ENCODE measurements at places on chromosomes 7 and 10. TPM values are rescaled to one million over a fixed set of nuclear protein-coding genes. Genes with fewer than 3 reads are reported as not detected.

DNA sequence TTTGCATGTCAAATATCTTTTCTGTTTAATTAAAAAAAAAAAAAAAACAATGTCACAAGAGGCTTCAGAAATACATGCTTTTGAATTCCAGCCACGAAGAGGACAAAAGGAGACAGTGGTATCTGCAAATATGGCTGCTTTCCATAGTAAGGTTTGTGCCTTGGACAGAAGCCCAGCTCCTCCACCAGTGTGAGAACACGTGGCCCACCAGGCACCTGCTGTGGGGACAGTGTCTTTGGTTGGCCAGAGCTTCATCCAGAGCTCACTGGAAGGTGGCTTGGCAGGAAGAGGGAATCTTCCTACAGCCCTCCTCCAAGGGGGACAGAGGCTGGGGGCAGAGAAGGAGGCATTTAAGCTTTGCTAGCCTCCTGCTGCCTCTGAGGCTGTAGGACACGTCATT, 144.6 kb downstream of the GLCCI1 start:
- DNase-seq = no peak

BEND7 gene
- polyA plus RNA-seq = 7.7 TPM

DNA sequence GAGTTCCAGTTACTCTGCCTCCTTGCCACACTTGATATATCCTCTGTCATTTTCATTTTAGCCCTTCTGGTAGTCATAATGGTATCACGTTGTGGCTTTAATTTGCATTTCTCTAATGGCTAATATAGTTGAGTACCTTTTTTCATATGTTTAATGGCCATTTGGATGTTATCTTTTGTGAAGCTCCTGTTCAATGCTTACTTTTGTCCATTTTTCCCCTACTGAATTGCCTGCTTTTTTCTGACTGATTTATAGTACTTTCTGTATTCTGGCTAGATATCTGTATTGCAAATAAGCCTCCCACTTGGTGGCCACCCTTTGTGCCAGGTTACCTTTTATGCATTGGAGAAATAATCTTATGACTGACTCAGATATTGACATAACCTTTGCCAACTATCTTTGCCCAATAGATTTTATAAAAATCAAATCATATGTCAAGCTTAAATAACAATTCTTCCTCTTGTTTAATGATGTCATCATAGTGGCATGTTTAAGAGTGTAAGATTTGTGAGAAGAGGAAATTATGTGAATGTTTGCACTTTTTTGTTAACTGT, 50.6 kb downstream of the PRPF18 start:
- DNase-seq = no peak

BAIAP2L1 gene
- 30.3 TPM for polyA plus RNA-seq

- DNase-seq = no peak
These were observed 47.4 kb downstream of the NRAP start for GRCh38 chr10:113616244-113617074.

OR13A1 gene
- 0.06 TPM for polyA plus RNA-seq

- no peak for DNase-seq
These were observed 572.4 kb downstream of the PHTF2 start for GRCh38 chr7:78370936-78371335.

DNA sequence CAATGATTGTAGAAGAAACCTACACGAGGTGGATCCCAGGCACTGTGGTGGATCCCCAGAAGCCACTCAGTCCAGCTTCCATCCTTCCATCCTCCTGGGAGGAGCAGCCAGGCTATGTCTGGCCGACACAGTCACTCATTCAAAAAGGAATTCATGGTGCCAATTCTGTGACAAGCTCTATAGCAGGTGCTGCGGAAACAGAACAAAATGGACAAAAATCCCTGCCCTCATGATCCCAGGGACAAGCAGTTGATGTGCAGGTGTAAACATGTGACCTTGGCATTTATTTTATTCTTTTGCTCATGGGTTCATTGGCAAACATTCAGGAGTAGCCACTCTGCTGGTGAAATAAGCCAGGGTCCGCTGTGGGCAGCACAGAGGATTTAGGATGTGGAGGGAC, 49.2 kb upstream of the FGFR2 start:
- DNase-seq = no peak

DNA sequence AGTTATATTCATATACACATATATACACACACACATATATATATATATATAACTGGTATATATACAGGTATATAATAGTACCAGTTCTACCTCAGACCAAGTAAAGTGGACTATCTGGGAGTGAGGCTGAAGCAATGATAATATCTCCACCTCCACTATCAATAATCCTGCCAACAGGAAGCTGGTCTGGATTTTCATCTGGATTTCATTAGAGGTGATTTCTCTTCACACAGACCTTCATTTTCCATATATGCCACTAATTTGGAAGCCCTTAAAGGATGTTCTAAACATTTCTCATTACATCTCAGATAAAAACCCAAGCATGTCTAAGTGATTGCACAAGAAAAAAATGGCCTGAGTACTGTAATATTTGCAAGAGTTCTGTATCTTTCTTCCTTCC, 1.7 kb upstream of the SLC35B4 start:
- DNase-seq = no peak

DNA sequence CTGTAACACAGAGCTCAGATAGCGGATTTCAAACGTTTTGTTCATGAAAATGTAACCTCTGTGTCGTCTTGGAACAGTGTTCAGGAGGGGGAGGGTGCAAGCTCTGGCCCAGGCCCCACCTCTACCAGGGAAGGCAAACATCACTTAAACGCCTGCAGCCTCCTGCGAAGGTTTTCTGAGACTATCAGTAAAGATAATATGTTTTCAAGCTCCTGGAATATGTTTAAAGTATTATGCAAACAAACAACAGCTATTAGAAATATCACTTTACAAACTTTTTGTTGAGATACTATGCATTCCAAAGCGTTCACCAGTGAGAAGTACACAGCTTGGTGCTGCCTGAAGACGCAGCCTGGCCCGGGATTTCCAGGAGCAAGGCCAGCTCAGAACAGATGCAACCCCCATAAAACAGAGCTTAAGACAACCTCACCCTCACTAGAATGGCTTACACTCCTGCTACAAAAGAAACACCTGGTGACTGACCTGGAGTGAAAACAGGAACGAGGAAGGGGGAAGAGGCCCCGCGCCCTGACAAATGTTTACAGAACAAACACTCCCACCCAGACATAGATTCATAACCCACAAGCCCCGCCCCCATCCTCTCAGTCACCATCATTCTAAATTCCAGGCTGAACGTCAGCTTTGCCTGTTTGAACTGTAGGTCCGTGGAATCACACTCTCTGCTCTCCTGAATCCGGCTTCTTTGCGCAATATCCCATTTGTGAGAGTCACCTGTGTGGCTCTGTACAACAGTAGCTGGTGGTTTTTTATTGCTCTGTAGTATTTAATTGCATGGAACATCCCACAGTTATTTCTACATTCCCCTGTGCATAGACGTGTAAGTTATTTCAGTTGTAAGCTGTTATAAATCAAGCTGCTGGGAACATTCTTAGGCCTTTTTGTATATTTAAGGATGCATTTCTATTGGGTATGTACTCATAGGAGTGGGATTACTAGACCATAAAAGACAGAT, 155.0 kb downstream of the PTPRN2 start:
- DNase-seq = peak; percentile 90

- no peak for DNase-seq
These were observed 626.1 kb upstream of the GALNT17 start for GRCh38 chr7:70505886-70506285.

NXPH1 gene
- 0.06 TPM for polyA plus RNA-seq

- no peak for DNase-seq
These were observed 67.0 kb downstream of the MDFIC start for GRCh38 chr7:114988755-114989375.

DNA sequence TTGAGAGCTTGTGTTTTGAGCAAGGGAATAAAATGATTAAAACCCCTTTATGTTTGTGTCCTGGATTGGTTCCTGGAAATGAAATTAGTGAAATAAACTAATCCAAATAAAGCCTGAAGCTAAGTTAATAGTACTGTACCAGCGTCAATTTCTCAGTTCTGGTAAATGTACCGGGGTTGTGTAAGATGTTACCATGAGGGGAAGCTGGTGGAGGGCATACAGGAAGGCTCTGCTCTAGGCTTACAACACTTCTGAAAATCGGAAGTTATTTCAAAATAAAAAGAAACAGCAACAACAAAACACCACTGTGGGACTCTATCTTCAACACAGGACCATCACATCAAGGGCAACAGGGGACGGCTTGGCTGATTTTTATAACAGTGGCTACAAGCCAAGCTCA, 257.0 kb downstream of the CREB5 start:
- DNase-seq = no peak

MCM10 gene
- 4.7 TPM for polyA plus RNA-seq

DNA sequence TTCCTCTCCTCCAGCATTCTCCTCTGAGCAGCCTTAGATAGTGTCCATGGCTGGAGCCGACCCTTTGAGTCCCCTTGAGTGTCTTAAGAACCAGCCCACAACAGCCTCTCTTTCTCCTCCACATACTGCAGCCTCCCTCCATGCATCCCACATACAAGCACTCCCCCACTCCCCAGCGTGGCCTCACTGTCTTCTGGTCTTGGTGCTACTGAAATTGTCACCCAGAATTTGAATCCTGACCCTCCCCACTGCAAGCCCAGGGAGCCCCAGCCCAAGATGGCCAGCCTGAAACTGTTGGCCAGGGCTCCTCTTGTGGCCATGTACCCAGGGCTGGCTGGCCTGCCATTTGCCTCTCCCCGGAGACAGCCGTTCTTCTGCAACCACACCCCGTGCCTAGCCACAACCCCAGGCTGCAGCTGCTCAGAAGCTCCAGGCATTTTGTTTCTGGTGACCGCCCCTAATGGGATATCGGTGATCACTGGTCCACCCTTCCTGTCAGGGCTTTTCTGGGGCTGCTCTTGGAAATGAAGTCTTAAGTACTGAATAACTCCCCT, 18.8 kb upstream of the SH2D4B start:
- DNase-seq = no peak

ATOH7 gene
- 1.4 TPM for polyA plus RNA-seq

GRCh38 chr7:130277763-130278643, 11.3 kb downstream of the CPA2 start:
- peak; percentile 45 for DNase-seq

DNA sequence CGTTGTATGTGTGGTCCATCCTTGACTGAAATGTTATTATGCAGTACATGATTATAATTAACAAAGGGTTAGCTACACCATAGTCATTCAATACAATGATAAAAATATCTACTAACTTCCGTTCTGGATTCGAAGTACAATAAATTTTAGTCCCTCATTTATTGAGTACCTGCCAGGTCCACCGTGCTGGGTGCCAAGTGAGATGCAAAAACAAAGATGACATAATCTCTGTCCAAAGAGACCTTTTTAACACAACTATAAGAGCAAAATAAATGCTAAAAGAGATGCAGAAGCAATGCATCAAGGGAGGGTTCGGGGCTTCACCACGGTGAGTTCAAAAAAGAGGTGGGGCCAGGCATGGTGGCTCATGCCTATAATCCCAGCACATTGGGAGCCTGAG, 33.1 kb downstream of the LAMB1 start:
- no peak for DNase-seq

- no peak for DNase-seq
These were observed 118.5 kb downstream of the ETV1 start for GRCh38 chr7:13871008-13871407.

- no peak for DNase-seq
These were observed 1244.3 kb downstream of the REEP3 start for GRCh38 chr10:64765498-64765897.

- no peak for DNase-seq
These were observed 23.3 kb upstream of the PDGFA start for GRCh38 chr7:542713-543500.

GRCh38 chr10:91247360-91248111, 27.1 kb downstream of the PCGF5 start:
- no peak for DNase-seq

DNA sequence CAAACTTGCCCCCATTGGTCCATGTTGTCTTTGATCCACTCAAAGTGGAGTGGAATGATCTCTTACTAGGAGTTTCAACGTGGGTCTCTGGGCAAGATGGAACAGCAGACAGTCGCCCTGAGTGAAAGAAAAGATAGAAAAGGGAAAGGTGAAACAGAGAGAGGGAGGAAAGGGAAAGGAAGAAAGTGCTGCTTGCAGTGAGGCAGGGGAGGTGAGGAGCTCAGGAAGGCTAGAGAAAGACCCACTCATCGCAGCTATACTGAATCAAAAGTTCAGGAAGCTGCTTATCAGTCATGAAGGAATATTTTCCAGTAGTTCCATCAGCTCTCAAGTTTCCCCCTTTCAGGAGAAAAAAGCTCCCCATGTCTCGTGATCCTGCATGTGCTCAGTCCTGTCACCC, 86.9 kb downstream of the ZNF467 start:
- DNase-seq = no peak

MCU gene
- polyA plus RNA-seq = 41.6 TPM

DNA sequence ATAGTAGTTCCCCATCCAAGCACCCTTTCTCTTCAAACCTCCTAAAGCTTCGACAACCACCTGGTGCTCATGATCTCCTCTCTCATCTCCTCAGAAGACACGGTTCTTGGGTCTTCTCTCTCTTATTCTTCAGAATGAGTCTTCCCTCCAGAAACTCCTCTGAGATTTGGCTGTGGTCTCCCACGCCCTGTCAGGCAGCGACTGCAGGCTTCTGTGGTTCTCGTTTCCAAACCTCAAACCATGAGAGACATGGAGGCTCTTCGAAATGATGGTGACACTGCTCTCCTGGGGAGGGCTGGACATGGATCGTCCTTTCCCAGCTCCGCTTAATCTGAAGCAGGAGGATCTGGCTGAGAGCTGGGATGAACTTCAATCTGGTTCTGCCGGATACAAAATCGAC, 78.6 kb upstream of the PITRM1 start:
- DNase-seq = no peak

TMEM270 gene
- polyA plus RNA-seq = 0.10 TPM

- DNase-seq = no peak
These were observed 219.2 kb upstream of the C7orf33 start for GRCh38 chr7:148371280-148371937.

CLRN3 gene
- 121 TPM for polyA plus RNA-seq

WNT8B gene
- polyA plus RNA-seq = 0.09 TPM

CYP2C18 gene
- 97.1 TPM for polyA plus RNA-seq

CCDC172 gene
- not detected for polyA plus RNA-seq

MUC12 gene
- polyA plus RNA-seq = 3.3 TPM

NODAL gene
- polyA plus RNA-seq = 0.33 TPM
